Urothelium cell line (cell line): ENCODE measurements at places on chromosomes 12 and 14.

GRCh38 chr12:54126029-54126695 is 62.6 kb downstream of the SMUG1 start:
- DNase-seq, result peak; percentile 63

DNA sequence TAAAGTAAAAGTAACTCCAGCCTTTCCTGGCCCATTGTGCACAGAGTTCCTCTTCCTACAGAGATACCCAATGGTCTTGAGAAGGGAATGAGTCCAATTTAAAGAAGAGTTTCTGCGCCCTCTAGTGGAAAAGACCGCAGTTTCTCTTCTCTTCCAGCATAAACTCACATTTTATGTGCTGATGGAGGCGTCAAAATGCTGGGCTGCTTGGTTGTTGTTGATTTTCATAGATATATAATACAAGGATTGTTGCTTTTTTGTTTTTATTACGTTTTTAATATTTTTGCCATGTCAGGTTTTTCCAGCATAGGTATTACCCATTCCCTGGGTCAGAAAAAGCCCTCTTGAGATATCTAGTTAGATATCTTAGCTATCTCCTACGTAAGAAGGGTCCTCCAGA is 356.9 kb upstream of the STXBP6 start:
- peak; percentile 43 for DNase-seq

DNA sequence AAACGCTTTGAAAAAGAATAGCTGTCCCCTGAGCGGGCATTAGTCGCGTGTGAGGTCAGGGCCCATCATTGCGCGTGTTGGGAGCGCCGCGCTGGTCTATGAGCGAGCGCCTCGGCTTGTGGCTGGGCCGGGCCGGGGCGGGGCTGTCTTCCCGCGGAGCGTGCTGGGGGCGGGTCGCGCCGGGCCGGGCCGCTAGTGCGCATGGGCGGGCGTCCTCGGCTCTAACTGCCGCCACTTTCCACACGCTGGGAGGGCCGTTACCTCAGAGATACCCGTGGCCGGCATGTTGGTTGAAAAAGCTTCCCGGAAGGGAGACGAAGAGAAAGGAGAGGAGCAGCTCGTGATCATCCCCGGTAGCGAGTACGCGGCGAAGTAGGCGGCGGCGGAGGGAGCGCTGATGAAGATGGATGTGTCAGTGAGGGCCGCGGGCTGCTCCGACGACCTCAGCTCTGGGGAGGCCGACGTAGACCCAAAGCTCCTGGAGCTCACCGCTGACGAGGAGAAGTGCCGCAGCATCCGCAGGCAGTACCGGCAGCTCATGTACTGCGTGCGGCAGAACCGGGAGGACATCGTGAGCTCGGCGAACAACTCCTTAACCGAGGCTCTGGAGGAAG is at the start of gene EID3:
EID3 (plus strand) TSS at position 202 of the 614 bp plus-strand sequence; CDS start at position 398, 196 bp downstream.
- DNase-seq, result no peak

- DNase-seq, result no peak
These were observed 334.8 kb upstream of the FAR2 start for GRCh38 chr12:28814246-28814645.

DNA sequence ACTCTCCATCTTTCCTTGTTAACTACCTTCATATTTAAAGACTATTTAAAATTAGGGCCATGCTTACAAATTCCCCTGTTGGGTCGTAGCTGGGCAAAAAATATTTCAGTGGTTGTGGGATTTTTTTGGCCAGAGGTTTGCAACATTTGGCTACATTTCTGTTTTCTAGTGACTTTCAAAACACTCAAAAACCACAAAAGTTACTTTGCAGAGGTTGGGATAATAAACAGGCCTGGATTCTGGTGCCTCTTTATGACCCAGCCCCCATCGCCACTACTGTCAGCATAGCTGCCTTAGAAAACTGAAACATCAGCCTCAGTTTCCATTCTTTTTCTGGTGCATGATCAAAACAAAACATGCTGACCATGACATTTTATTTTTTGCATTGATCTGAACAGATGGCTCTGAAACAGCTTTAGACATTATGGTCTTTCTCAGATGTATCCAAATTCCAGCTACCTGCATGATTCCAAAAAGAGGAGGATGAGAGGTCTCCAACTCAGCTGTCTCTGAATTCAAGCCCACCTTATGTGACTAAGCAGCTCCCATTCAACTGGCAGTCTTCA is 5.2 kb downstream of the DPF3 start:
- no peak for DNase-seq

GRCh38 chr12:100166232-100166631 is 23.6 kb upstream of the BLTP3B start:
- DNase-seq, result no peak

DNA sequence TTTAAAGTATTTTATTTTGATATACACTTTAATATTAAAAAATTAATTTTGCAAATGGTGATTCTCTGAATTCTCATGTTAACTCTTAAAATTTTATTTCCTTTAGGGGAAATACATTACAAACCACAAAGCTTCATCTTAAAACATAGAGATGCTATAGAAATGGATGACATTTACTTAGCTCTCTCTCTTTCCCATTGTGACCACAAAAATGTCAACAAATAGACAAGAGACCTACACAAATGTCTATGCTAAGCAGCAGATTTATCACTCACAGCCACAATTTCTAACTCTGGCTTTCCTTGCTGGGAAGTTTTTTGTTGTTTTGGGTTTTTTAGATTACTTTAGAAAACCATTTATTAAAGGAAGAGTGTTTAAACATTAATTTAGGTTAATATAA is 19.9 kb upstream of the PHC1 start:
- DNase-seq, result no peak

DNA sequence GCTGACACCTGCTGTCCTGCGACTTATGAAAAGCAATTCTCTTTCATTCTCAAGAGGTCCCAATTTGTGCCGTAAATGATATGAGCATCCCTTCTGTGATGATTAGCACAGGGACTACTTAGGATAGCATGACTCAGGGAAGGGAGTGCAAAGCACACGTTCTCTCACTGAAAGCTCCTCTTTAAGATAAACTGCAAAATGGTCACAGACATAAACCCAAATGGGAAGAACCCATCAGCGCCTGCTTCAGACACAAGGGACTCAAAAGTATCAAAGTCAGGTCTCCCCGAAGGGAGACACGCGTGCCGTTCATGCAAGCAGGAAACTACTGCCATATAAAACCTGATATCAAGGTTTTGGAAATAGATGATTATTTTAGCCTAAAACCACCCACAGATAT is 33.9 kb upstream of the PIWIL1 start:
- no peak for DNase-seq

GRCh38 chr12:106736051-106736957 is 38.2 kb upstream of the RIC8B start:
- no peak for DNase-seq

DNA sequence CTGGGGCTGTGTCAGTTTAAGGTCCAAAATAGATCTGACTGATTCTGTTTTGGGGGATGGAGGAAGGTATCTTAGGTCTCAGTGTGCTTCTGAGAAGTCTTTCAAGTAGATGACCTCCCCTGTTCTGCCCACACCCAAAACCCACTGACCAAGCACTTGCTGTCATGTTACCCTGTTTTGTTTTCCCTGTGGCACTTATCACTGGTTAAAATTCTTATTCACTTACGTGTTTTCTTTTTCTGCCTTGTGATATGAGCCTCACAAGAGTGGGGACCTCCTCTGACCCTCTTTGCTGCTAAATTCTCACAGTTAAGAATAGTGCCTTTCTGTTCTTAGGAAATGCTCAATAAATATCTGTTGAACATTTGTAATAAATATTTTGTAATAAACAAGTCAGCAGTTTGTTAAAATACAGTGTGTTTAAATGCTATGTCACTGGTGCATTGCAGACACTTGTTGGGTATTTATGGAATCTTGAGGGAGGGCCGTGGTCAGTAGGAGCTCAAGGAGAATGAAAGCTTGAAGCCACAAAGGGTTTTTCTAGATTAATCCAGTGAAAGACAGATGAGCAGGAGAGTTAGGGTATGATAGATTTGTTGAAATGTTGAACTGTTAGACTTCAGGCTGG is 20.9 kb downstream of the PLEKHA5 start:
- no peak for DNase-seq

DNA sequence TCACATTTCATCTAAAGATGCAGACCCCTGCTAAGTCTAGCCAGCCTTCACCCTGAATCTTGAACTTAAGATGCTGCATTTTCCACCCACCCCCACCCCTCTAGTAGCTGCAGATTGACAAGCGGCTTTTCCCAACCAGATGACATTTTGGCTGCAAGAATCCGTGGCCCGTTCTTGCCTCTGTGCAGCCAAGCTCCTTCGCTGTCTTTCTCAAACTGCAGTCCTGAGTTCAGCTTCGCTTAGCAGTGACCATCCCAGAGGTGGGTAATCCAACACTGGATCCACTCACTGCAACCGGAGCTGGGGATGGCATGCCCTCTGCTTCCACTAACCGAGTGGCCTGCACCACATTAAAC is 765 bp upstream of the NFYB start:
- DNase-seq, result no peak
